Amygdala (tissue), 56 donors: ENCODE measurements at places on chromosomes 12 and 14.

GRCh38 chr12:14264778-14265177 is 100.7 kb upstream of the ATF7IP start:
- DNase-seq: no peak

DNA sequence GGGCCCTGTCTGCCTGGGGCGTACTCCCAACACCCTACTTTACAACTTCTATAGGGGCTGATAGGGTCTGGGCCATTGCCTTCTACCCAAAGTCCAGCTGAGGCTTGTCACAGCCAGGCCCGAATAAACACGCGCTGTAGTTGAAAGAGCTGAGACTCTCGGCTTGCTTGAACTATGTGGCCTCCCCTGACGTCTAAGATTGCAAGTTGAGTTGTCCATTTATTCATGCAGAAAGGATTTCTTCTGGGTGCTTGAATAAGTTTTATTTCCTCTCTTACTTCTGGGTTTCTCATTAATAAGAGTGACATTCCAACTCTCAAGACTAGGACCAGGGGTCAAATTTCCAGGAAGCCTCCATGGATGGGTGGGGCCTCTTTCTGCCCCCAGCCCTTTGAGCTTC is 74.4 kb upstream of the VRK1 start:
- no peak for DNase-seq

DNA sequence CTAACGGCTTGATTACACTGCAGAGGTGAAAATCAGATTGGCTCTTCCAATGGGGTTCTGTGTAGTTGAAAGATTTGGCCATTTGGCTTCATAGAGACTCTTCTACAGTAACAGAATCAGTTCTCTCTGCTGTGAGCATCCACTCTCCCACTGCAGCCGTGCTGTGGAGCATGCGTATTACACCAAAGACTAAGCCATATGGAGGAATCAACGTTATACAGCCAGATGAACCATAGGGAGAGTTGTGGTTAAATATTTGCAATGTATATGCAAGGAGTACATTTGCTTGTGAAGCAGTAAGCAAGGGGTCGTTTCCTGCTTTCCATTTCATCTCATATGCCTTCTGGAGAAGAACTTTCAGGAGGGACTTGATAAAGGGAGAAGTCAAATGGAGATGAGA is 331.1 kb upstream of the FKBP4 start:
- DNase-seq: no peak

GRCh38 chr12:83168751-83169150 is 482.0 kb downstream of the TMTC2 start:
- no peak for DNase-seq

DNA sequence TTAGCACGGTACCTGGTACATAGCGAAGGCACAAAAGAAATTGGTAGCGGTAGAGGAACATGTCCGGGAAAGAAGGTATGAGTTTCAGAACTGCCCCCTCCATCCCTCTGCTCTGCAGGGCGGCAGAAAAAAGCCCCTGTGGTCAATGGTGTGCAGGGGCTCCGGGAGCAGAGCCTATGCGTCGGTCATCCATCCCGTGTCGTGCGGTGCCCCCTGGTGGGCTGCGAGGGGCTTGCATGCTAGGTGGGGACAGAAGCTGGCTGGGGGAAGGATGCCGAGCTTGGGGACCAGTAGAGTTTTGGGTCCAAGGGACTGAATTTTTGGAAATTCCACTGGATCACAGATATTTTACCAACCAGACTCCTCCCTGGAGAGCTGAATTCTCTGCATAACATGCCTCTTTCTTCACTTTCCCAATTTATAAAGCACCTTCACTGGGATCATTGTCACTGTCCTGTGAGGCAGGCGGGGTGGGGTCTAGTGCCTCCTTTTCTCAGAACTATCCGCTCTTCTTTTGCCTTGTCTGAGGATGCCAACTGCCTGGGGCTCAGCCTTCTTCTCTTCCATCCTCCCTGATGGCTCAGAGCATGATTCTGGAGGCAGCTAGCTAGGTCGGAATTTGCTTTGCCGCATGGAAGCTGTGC is 148.7 kb downstream of the SMOC1 start:
- DNase-seq: peak; percentile 55

DNA sequence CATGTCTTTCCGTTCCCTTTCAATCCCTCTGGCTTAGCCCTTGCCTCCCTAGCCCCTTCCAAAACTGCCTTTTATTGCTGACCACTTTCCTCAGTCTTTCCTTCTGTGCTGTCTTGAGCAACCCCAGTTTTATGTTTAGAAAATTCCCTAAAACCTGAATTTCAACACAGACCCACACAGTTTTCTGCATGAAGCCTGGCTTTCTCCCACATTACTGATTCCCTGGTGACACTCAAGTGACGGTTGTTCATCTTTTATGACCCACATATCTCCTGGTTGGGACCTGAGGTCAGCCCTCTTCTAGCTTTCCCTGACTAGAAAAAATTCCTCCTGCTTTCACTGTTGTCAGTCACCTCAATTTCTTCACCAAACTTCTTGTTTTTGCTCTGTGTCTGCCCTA is 21.0 kb downstream of the FGD4 start:
- DNase-seq: no peak

- DNase-seq: no peak
These were observed 77.8 kb downstream of the PDE6H start for GRCh38 chr12:15050659-15051058.

DNA sequence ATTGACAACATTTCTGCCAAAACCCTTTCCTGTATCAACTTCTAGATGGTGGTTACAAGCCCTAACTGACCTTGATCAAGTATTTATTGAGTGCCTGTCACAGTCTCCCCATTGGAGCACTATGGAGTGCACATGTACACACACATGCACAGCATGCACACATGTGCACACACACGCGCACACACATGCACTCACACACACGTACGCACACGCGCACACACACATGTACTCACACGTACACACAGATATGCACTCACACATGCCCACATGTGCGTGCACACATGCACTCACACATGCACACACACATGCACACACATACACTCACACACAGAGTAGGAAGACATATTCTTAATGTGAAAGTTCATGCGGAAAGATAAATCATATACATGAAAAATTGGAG is 43.7 kb downstream of the MYRFL start:
- no peak for DNase-seq
